NCI-H446 (cell line): ENCODE measurements at places on chromosomes 5 and 9.

GRCh38 chr9:15982182-15982581 lies 429.3 kb downstream of the CCDC171 start:
- no peak for DNase-seq

GRCh38 chr5:144958002-144958401 lies 787.3 kb downstream of the KCTD16 start:
- no peak for DNase-seq

DNA sequence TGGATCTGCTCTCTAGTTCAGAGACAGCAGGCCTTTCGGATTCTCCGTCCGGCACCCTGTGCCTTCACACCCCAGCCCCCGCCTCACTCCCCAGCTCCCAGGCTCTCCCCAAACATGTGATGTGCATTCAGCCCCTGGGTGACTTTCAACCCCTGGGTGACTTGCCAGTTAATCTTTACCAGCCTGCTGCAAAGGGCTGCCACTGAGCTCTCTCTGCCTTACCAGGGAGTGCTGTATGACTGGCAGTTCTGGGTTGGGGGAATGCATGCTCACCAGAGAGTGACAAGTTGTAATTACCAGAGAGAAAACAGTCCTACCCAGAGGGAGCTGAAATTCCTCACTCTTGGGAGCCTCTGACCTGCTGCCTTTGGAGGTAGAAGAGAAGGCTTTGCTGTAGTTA lies 4.9 kb upstream of the ADRA1B start:
- no peak for DNase-seq

GRCh38 chr5:84028093-84028492 lies 307.4 kb upstream of the HAPLN1 start:
- no peak for DNase-seq

DNA sequence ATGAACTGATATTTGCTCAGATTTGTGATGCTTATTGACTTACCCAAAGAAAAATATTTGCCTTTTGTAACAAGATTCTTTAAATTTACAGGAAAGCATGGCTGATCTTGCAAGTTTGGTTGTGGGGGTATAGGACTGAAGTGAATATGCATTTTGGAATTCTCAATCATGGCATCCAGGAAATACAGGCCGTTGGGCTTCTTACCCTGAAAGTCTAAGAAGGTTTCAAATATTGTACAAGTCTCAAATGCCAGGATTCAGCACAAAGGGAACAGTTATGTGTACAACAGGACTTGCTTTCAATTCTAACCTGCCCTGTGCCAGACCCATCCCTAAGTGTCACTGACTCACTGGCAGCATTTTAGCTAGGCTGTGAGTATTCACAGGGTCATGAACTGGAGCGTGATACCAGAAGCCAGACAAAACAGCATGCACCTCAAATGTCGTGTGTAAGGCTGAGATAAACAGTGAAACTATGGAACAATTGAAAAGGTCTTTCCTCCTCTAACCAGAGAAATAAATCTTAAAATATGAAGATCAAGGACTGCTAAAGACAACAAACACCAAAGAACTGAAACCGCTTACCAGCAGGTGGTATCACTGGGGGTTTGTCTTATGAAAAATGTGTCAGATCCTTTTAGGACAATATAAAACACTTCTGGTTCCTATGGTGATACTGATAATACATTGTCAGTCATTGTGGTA lies 168.6 kb upstream of the RGMB start:
- DNase-seq: no peak

GRCh38 chr5:75202935-75203334 lies 33.7 kb downstream of the ANKRD31 start:
- DNase-seq: no peak

DNA sequence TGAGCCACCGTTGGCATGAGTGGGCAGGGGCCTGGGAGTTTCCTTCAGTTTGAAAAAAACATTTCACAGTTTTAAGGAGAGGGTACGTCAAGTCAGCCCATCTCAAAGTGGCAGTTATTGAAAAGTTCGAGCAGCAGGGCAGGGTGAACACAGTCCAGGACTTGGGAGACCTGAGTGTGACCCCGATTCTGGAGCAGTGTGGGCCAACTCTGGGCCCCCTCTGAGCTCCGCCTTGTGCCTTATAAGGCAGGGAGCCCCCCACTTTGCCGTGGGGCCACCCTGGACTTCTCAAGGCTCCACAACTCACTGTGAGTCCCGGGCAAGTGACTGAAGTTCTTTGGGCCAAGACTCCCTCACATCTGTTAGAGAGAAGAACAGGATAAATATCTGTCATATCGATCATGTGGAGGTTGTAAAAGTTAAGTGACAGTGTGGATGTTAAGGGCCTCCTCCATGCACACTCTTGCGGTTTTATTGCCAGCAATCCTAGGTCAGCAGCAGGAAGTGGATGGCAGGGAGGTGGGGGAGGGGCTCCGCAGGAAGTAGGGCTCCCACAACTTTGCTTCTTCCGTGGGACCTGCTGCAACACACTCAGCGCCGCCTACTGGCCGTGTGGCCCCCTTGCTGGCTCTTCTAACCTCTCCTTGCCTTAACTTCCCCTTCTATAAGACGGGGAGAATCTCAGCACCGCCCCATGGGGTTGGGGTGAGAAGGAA lies 38.4 kb downstream of the HRH2 start:
- DNase-seq: no peak

DNA sequence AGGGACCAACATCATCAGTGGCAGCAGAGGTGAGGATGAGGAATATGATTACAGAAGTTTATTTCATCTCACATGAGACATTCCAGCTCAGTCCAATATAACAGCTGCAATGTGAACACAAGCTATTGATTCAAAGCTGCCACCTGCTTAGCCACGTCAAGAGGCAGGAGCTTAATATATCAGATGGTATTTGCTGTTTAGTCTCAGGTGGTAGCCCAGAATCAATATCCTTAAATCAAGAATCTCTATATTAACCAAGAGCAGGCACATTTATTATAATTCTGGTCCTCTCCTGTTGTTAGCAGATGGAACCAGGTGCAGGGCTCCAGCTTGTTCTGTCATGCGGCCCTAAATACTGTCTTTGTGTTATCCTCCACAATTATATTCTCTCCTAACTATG lies 431.6 kb downstream of the ICE1 start:
- DNase-seq: no peak

- no peak for DNase-seq
Measured at GRCh38 chr5:32182463-32183063, 8.4 kb upstream of the GOLPH3 start.

GRCh38 chr5:150393096-150393645 lies 19.5 kb downstream of the CD74 start:
- no peak for DNase-seq

DNA sequence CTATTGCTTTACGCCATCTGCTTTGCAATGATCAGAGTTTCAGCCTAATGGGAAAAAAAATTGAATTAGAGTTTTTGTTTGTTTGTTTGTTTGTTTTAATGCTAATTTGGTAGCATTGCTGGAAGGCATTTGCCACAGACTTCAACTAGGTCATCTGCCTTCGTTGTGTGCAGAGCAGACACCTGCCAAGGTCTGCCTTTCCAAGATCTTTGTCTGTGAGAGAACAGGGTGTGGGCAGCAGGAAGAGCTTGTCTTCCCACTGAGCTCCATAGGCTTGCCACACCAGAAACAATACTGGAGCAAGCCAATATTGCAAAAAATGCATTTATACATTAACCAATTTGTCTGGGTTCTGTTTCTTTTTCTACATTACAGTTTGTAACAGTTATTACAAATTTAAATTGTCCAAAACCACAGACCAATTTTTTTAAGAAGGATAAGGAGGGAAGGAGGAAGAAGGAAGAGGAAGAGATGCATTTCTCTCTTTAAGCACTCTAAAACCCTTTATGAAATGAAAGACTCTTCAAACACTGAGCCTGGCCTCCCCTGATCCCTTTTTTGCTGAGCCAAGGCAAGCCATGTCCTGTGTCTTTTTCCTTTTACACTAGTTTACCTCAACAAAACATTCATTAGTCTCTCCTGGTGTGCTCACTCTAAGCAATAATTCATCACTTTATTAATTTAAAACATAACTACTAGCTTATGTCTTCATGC lies 210.5 kb downstream of the SNX18 start:
- DNase-seq: no peak

- no peak for DNase-seq
Measured at GRCh38 chr9:15693701-15694100, 140.9 kb downstream of the CCDC171 start.

DNA sequence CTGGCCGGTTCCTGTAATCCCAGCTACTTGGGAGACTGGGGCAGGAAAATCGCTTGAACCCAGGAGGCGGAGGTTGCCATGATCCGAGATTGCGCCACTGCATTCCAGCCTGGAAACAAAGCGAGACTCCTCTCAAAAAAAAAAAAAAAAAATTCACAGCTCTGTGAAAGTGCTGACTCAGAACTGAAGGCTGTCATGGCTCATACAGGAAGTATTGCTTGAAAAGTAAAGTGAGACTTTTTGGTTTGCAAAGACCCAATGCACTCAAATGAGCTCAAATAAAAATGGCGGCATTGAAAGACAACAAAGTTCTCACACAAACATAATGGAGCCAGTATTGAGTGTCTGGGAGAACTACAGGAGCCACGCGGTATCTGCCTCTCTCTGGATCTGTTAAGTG lies 202.1 kb downstream of the FBXL7 start:
- DNase-seq: no peak

- DNase-seq: no peak
Measured at GRCh38 chr9:14438232-14439021, 124.5 kb upstream of the NFIB start.

GRCh38 chr5:140882591-140882899 lies 621 bp downstream of the PCDHA13 start:
- no peak for DNase-seq

DNA sequence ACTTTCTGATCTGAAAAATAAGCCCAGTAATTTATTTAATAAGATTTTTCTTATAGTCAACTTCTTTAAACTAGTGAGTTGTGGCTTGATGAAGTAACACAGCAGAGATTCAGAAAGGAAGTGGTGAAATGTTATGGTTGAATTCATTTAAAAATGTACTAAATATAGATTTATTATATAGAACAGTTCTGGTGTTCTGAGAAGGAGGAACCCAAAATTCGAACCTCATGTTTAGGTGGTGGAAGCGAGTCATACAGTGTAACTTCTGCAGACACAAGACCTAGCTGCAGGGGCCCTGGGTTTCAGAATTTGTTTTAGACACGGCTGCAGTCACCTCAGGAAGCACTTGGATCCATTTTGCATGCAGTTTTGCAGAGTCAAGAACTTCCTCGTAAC lies 188.2 kb downstream of the TRIO start:
- DNase-seq: no peak

- DNase-seq: no peak
Measured at GRCh38 chr5:38569180-38569579, 12.7 kb upstream of the LIFR start.

DNA sequence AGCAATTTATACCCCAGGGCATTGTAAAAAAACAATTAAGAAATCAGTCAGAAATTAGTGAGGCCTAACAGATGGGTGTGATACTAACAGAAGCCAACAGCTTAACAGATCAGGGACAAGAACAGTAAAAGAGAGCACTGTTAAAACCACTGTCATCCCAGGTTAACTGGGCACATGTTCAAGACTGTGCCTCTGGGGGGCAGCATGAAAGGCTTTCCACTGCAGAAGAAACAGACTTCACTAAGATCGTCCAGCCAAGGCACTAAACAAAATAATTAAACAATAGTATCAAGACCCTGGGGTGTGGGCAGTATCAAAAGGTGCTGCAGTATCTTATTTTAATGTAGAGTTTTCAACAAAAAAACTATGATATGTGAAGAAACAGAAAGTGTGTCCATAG lies 43.5 kb downstream of the FBN2 start:
- no peak for DNase-seq

GRCh38 chr9:130846487-130847305 lies 11.6 kb downstream of the ABL1 start:
- no peak for DNase-seq

DNA sequence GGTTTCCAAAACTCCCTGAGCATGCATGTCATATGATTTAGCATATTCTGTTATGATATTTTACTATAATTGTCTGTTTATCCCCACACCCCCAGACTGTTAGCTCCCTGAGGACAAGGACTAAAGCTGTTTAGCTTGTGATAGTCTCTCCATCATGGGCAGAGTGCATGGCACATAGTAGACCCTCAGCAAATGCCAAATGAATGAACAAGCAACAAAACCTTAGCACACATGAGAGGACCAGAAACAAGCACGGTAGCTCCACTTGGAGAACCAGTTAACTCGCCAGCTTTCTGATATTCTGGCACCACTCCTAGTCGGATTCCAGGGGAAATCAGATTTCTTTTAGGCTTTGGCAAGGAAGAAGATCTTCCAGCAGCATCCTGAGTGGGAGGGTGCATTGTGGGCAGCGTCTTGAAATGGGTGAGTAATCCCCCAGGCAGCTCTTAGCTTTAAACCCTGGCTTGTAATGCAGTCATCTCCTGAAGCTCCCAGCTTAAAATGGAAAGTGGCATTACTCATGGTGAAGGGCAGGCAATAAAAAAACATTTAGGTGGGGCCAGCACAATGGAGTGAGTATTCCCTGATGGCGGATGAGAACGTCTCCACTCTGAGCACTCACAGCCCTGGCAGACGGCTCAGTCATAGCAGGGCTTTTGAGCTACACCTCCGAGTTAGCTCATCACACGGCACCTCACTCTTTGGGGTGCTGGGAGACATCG lies 41.1 kb downstream of the FGF1 start:
- no peak for DNase-seq
